ENCODE measurements at places on chromosomes 11 and 22. TPM values are rescaled to one million over a fixed set of nuclear protein-coding genes. Genes with fewer than 3 reads are reported as not detected.

GRCh38 chr11:94271885-94272372, 32.5 kb upstream of the IZUMO1R start:
- DNase-seq, result no peak

DNA sequence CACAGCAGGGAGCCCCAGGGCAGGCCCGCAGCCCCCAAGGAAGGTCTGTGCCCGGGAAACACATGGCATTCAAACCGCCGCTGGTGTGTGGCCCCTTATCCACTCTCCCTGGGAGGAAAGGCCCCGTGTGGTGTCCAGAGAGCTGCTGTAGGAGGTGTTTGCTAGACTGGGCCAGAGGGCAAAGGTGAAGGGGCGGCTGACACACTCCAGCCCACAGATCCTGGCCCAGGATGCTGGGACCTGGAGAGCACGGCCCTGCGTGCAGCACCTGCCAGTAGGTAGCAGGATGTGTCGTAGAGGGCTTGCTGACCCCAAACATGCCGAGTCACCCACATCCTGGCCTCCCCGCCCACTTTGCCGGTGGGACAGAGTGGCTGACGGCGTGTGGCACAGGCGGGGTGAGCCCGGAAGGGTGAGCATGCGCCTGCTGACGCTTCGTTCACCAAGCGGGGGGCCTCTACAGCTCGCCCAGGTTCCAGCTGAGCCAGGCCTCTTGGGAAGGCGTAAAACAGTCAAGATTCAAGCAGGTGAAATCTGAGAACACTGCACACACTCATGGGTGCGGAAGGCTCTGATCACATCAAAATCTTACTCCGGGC, 11.0 kb downstream of the OSBPL5 start:
- no peak for DNase-seq

- DNase-seq, result peak; percentile 78
These were observed 3.1 kb downstream of the ILK start for GRCh38 chr11:6606471-6607189.

- no peak for DNase-seq
These were observed 22.9 kb downstream of the MMP13 start for GRCh38 chr11:102932678-102933077.

- no peak for DNase-seq
These were observed 32.5 kb downstream of the ALX4 start for GRCh38 chr11:44277196-44278090.

Gene CD248
- total RNA-seq, result 629 TPM
